ENCODE measurements at places on chromosomes 3 and 15. TPM values are rescaled to one million over a fixed set of nuclear protein-coding genes. Genes with fewer than 3 reads are reported as not detected.
A peak's percentile ranks its signal among the peaks of the same experiment; 100 is the strongest.

GRCh38 chr3:9396301-9396631 lies 1.1 kb upstream of the SETD5 start:
- peak overlapping the region; percentile 88 for H3K4me3 ChIP-seq
- DNase-seq, result peak; percentile 83
- H3K4me1 ChIP-seq, result peaks cover 56% of the 10 kb centered on the region
- peaks cover 71% of the 10 kb centered on the region for H3K36me3 ChIP-seq
- H3K27ac ChIP-seq, result peak overlapping the region; percentile 88

SLC12A8 gene
- 1.4 TPM for total RNA-seq

- H3K27me3 ChIP-seq, result no peaks in the 10 kb centered on the region
- DNase-seq, result no peak
- no peaks in the 10 kb centered on the region for H3K36me3 ChIP-seq
- no peak overlapping the region for H3K4me3 ChIP-seq
These were observed 143.5 kb upstream of the CNTN4 start for GRCh38 chr3:1955170-1955569.

- H3K36me3 ChIP-seq, result peaks cover 67% of the 10 kb centered on the region
- no peak for DNase-seq
- no peak overlapping the region for H3K27ac ChIP-seq
- no peaks in the 10 kb centered on the region for H3K4me1 ChIP-seq
- H3K27me3 ChIP-seq, result no peaks in the 10 kb centered on the region
These were observed 63.4 kb downstream of the OPA1 start for GRCh38 chr3:193656445-193656844.

DNA sequence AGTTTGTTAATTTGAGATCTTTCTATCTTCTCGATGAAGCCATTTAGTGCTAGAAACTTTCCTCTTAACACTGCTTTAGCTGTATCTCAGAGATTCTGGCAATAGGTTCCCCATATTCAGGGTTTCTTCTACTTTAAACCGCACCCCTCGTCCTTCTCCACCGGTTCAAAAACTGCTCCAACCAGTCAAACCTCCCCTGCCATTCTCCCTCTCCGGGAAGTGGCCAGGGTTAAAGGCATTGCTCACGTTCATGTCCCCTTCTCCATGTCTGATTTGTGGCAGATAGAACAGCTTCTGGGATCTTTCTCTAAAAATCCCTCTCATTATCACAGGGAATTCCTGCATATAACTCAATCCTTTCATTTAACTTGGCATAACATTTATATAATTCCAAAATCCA lies 14.4 kb downstream of the ALDH1L1 start:
- no peaks in the 10 kb centered on the region for H3K4me1 ChIP-seq
- H3K27ac ChIP-seq, result no peak overlapping the region
- no peak for DNase-seq
- peaks cover 24% of the 10 kb centered on the region for H3K27me3 ChIP-seq

GRCh38 chr3:58206406-58207011 lies 4.3 kb downstream of the DNASE1L3 start:
- peak; percentile 13 for DNase-seq
- peak overlapping the region; percentile 79 for H3K27ac ChIP-seq
- peaks cover 20% of the 10 kb centered on the region for H3K4me1 ChIP-seq
- no peaks in the 10 kb centered on the region for H3K36me3 ChIP-seq
- no peak overlapping the region for H3K4me3 ChIP-seq

DNA sequence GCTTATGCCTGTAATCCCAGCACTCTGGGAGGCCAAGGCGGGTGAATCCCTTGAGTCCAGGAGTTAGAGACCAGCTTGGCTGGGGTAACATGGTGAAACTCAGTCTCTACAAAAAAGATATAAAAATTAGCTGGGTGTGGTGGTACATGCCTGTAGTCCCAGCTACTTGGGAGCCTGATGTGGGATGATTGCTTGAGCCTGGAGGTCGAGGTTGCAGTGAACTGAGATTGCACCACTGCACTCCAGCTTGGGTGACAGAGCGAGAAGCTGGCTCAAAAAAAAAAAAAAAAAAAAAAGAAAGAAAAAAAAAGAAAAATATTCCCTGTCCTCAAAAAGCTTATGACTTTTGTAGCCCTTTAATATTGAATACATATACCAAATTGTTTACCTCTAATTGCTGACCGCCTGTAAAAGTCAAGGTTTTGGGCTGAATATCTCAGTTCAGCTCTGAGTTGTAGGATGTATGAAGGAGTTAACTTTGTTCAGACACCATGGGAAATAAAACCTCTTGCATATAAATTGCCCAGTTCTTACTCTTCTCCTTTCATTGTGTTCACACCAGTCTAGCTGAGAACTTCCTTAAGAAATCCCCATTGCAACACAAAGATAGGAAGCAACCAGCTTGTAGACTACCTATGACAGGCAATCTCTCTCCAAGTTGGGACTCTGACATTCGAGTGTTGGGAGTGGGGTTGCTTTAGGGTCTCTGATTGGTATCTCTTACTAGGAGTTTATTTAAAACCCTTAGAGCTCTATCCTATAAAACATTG lies 97.6 kb upstream of the RASGRP1 start:
- DNase-seq, result no peak
- H3K4me3 ChIP-seq, result no peak overlapping the region
- no peaks in the 10 kb centered on the region for H3K27me3 ChIP-seq
- peaks cover 73% of the 10 kb centered on the region for H3K4me1 ChIP-seq

TERC gene
- total RNA-seq, result 9.8 TPM

SERINC4 gene
- 0.28 TPM for total RNA-seq

GRCh38 chr3:69787436-69788168 lies 48.3 kb downstream of the MITF start:
- no peak overlapping the region for H3K4me3 ChIP-seq
- peaks cover 2% of the 10 kb centered on the region for H3K4me1 ChIP-seq
- no peaks in the 10 kb centered on the region for H3K36me3 ChIP-seq
- no peak for DNase-seq

GPR87 gene
- 1.2 TPM for total RNA-seq

ROPN1 gene
- total RNA-seq, result not detected

DNA sequence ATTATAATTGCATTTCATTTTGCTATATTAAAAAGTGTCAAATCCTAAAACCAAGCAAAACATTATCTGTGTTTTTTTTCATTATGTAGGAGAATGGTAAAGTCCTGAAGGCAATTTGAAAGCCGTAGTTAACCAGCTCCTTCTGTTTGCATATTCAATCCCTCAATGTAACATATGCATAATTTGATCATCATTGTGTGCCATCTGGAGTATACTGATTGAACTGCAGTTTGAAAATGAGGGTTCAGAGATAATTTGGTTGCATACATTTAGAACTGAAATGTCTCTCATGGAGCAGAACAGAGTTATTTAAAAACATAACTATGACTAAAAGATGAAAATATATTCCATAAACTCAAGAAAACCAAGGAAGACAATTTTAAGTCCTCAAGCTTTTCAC lies 518.6 kb downstream of the GBE1 start:
- no peak overlapping the region for H3K4me3 ChIP-seq
- DNase-seq, result no peak
- no peaks in the 10 kb centered on the region for H3K27me3 ChIP-seq

HIGD2B gene
- 0.16 TPM for total RNA-seq
